ENCODE measurements at places on chromosomes 16 and 17.

- DNase-seq, result no peak
Observed at GRCh38 chr16:89052890-89053724, 40.5 kb upstream of the ACSF3 start.

- no peak for DNase-seq
Observed at GRCh38 chr16:2962334-2963073, 1.6 kb upstream of the KREMEN2 start.

DNA sequence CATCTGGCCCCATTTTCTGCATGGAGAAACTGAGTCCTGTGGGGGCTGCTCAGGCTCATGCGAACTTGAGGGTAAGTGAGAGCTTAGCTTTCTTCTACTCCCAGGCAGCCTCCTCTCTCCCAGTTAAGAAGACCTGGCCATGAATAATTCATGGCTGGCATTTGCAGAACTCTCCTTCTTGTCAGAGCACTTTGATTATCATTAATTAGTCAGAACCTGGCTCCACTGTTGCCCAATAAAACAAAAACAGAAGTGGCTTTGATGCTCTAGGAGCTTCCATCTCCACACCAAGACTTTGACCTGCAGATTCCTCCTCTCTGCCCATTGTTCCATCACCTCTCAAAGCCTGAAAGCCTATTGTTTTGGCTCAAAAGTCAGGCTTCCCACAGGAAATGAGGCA, 45.5 kb upstream of the CDH3 start:
- no peak for DNase-seq

DNA sequence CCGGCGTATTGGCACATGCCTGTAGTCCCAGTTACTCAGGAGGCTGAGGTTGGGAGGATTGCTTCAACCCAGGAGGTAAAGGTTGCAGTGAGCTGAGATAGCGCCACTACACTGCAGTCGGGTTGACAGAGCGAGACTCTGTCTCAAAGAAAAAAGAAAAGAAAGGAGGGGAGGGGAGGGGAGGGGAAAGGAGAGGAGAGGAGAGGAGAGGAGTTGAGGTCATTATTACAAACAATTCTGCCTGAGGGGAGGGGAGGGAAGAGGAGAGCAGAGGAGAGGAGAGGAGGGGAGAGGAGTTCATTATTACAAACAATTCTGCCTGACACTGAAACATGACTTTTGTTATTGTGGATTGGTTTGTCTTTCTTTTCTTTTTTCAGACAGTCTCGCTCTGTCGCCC, 19.8 kb upstream of the ABCA5 start:
- DNase-seq, result no peak

DNA sequence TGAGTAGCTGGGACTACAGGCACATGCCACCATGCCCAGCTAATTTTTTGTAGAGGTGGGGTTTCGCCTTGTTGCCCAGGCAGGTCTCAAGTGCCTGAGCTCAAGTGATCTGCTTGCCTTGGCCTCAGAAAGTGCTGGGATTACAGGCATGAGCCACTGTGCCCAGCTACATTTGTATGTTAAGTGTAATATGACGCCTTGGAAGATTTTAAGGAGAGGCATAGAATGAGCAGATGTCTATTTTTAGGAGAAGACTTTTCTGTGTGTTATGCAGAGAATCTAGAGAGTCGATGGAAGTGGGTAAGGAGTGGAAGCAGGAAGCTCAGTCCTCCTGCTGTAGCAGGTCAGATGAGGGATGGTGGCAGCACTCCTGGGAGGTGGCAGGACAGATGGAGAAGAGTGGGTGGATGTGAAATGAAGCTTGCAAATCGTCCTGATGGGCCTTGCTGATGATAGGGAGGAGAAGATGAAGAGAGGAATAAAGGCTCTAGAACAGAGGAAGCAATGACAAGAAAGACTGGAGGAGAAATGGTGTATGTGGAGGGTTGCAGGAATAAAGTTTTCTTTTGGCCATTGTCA, 125.3 kb downstream of the SHISA6 start:
- DNase-seq, result no peak

DNA sequence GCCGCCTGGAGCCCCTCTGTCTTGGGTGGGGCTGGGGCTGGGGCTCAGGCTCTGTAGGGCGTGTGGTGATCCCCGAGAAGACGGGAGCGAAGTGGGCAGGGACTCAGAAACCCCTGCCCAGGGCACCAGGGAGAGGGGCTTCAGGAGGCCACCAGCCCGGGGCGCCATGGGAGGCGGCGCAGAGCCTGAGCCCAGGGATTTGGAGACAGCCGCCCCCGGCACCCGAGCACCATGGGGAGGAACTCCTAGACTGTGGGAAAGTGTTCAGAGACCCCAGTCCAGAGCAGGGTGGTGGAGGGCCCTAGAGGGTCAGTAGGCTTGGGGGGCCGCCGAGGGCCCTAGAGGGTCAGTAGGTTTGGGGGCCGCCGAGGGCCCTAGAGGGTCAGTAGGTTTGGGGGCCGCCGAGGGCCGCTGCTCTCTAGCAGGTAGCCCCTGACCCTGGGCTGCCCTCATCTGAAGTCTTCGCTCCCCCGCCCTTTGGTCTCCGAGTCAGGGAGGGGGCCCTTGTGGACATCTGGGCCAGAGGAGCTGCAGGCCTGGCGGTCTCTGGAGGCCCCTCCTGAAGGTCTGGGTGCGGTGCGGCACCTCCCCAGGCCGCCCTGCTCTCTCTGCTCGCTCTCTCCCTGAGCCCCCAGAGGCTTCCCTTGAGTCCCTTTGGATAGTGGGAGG, 734 bp downstream of the ARHGDIG start:
- DNase-seq, result no peak

- peak; percentile 22 for DNase-seq
Observed at GRCh38 chr17:40551091-40551878, 14.0 kb downstream of the CCR7 start.
